NCI-H1105 (cell line): ENCODE measurements at places on chromosomes 6 and 20.

- no peak for DNase-seq
Observed at GRCh38 chr6:3822747-3823445, 26.3 kb upstream of the FAM50B start.

GRCh38 chr6:145559836-145560235 lies 175.5 kb downstream of the EPM2A start:
- no peak for DNase-seq

DNA sequence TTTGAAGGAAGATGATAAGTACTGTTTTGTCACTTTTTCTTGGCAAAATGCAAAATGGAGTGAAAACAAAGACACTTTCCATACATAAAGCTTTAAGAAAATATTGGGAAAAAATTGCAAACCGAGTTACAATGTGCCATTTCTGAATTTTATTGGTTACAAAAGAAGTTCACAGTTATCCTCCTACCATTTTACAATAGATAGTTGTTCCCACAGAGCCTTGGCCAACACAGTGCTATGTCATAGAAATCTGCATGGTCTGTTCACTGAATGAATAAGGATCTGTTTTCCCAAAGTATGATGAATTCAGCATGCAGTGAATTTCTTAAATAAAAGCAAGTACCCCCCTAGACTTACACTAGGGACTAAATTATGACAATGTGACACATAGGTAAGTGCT lies 268.2 kb upstream of the POU3F2 start:
- no peak for DNase-seq

- DNase-seq = no peak
Observed at GRCh38 chr20:21262812-21263211, 40.3 kb upstream of the XRN2 start.

- DNase-seq = no peak
Observed at GRCh38 chr6:2687456-2687855, 63.3 kb downstream of the MYLK4 start.

- DNase-seq = no peak
Observed at GRCh38 chr6:140572129-140572528, 1197.7 kb upstream of the CITED2 start.

DNA sequence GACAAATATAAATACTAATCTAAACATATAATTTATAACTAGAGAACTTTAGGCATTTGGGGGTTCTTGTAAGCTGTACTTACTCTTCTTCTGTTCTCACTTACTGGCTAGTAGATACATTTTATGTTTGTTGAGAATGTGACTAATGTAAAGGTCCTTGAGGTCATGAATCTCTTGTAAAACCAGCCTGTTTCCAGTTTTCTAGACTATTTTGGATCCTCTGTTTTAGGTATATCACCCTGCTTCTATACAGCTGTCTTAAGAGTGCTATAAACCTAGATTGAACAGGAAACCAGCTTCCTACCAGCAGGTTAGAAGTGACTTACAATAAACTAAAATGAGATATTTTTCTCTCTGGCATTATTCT lies 134.2 kb downstream of the PLCB4 start:
- no peak for DNase-seq

DNA sequence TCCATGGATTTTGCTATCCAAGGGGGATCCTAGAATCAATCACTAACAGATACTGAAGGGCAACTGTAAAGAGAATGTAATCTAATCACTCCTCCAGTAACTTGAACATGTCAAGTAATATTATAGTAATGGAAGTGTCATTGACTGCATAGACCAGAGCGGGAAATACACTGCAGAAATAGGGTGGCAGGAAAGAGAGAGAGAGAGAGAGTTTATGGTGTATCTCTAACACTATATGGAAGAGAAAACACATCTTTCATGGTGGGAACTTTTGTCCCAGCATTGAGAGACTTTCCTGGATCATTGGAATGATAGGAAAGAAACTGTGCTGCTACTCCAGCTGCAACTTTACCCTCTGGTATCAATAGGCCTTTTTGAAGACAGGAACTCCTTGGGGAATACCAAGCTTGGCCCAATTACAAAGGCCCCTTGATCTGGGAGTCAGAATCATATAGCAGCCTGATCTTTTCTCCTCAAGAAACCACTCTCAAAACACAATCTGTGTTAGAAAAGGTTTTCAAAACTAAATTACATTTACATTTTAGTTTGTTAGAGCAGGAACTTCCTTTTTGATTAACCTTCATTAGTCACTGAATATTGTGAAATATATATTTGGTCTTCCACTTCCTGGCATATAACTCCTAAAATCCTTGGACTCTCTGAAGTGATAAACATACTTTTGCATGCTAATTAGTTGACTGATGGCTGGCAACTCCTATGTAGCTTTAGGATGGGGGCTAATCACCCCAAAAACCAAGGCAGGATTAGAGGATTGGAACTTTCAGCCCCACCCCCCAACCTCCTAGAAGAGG lies 29.5 kb upstream of the RNGTT start:
- DNase-seq = no peak

GRCh38 chr6:71512256-71512655 lies 223.6 kb downstream of the OGFRL1 start:
- DNase-seq = no peak

GRCh38 chr6:28489366-28490204 lies 26.0 kb downstream of the GPX6 start:
- no peak for DNase-seq

DNA sequence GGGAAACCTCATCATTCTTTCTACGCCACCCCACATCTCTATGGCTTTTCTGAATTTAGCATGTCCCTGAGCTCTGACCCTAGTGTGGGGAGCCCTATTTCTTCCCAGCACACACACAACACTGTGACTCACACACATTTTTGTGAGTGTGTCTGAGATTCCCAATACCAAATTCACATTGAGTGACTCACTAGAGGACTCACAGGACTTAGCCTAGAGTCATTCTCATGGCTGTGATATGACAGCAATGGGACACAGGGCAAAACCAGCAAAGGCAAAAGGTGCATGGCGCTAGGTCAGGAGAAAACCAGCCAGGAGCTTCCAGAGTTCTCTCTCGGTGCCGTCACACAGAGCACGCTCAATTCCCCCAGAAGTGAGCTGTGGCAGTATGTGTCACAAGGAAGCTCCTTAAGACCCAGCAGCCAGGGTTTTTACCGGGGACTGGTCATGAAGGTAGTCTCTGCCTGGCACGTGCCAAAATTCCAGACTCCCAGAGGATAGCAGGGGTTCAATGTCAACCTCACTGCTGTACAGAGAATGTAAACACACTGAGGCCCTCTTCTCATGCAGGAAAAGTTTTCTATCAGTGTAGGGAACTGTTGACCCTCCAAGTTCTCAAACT lies 6.2 kb downstream of the CSTL1 start:
- no peak for DNase-seq

GRCh38 chr6:146355521-146356100 lies 188.0 kb upstream of the RAB32 start:
- no peak for DNase-seq

DNA sequence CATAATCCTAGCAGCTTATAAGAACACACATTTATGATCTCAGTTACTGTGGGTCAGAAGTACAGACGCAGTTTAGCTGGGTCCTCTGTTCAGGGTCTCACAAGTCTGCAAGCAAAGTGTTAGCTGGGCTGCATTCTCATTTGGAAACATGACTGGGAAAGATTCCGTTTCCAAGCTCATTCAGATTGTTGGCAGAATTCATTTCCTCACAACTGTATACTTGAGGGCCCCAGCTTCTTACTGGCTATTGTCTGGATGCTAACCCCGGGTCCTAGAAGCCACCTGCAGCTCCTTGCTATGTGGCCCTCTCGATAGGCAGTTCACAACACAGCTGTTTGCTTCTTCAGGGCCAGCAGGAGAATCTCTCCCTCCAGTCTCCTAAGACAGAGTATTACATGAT lies 13.1 kb downstream of the TCP11 start:
- DNase-seq = no peak

GRCh38 chr6:41051873-41052272 lies 1.1 kb upstream of the APOBEC2 start:
- DNase-seq = no peak

DNA sequence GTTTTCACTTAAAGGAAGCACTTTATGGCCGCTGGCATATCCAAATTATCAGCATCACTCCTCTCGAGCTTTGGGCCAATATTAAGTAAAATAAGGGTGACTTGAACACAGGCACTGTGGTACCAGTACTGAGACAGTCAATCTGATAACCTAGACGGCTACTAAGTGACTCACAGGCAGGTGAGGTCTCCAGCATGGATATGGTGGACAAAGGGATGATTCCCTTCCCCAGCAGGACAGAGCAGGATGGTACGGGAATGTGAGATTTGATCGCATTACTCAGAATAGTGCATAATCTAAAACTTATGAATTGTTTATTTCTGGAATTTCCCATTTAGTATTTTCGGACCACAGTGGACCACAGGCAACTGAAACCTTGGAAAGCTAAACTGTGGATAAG lies 55.7 kb downstream of the TNFRSF21 start:
- DNase-seq = no peak

DNA sequence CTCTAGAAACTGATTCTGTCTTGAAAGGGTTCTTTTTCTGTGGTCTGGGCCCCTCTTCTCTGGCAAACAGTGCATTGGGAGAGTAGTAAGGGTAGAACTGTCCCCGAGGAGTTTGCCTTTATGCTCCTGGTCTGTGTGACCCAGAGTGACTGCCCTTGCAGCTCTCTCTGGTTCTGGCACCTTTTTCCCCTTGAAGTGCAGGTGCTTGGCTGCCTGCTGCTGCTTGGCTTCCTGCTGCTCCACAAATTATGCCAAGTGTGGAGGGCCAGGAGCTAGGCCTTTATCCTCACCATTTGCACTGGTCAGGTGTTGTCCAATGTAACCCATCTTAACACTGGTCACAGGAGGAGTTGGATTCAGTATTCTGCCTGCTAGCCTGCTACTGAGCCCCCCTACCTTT lies 11.2 kb downstream of the KIZ start:
- DNase-seq = peak; percentile 9

DNA sequence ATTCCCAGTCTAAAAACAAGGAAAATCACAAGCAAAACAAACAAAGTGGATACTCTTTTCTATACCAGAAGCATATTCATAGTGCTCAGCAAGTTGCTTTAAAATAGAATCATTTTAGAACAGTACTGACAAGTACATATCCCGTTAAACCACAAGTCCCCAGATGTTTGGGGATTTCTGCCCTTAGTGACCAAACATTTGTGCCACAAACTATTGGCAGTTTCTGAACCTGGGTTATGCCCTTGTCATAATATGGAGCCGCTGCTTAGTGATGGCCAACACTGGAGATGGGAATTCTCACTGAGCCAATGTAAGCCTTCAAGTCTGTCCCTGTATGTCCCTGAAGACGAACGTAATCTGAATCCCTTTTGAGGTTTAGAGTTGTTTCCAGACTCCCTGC lies 436.7 kb upstream of the JAG1 start:
- no peak for DNase-seq

GRCh38 chr6:163651915-163652668 lies 237.6 kb downstream of the QKI start:
- no peak for DNase-seq

GRCh38 chr20:57794600-57795341 lies 85.0 kb upstream of the PMEPA1 start:
- no peak for DNase-seq
